ENCODE measurements at places on chromosomes 12 and 14.

- DNase-seq: no peak
Observed at GRCh38 chr12:105850103-105850968, 288.4 kb downstream of the NUAK1 start.

GRCh38 chr14:51084962-51085361, 9.9 kb downstream of the TRIM9 start:
- no peak for DNase-seq

DNA sequence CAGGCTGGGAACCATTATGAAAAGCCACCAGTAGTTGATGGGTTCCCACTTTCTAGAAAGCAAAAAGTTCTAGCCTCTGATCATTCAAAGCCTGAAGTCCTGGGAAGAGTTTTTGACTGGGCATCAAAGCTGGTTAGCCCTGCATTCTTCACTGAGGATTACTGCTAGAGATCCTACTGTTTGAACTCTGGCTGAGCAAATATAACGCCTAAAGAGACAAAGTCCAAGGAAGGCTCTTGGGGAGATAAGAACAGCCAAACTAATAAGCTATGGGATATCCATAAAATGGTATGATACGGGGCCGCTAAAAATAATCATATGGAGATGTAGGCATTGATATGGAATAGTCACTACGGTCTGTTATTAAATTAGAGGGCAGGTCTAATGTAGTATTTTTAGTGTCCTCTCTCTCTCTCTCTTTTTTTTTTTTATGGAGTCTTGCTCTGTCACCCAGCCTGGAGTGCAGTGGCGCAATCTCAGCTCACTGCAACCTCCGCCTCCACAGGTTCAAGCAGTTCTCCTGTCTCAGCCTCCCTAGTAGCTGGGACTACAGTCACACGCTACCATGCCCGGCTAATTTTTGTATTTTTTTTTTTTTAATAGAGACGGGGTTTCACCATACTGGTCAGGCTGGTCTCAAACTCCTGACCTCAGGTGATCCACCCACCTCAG, 35.5 kb downstream of the PLXNC1 start:
- DNase-seq: no peak

DNA sequence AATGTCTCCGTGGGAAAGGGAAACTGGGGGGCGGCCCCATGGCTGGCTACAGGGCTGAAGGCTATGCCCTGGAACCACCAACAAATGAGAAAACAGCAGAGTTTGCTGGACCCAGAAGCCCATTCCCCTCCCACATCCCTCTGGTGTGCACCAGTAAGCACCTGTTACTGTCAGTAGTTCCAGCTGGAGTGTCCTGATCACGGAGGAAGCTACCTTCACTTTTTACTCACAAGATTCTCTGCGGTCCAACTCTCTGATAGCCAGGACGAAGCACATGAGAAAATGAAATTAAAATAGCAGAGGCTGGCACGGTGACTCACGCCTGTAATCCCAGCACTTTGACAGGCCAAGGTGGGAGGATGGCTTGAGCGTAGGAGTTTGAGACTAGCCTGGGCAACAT, 22.7 kb upstream of the MEG3 start:
- no peak for DNase-seq

DNA sequence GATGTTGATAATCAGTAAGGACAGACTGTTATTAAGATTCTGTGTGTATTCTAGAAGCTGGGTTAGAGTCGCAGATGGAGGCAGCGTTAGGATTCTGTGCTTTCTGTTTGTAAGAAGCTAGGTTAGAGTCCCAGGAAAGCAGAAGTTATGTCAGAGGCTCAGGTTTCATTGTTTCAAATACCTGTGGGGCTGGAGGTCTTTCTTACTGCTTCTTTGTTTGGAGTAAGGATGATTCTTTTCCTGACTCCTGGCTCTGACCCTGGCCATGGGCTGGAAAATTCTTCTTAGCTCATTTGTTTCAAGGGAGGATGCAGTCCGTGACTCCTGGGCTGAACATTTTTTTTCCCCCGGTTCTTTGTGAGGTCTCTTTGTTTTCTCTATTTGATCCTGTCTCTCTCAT, 5.2 kb downstream of the MUCL1 start:
- DNase-seq: no peak

- DNase-seq: no peak
Observed at GRCh38 chr12:122855928-122856831, 20.9 kb downstream of the HIP1R start.

DNA sequence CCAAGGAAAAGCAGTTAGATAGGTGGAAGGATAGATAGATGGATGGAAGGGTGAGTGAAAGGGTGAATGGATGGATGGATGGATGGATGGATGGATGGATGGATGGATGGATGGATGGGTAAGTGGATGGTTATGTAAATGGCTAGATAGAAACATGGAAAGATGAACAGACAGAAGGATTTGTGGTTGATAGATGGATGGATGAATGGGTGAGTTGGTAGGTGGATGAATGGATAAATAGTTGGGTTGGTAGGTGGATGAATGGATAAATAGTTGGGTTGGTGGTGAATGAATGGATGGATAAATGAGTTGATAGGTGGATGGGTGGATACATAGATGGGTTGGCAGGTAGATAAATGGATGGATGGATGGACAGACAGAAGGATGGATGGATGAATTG, 30.3 kb upstream of the FAM222A start:
- DNase-seq: no peak

- no peak for DNase-seq
Observed at GRCh38 chr12:30691122-30691879, 4.4 kb downstream of the IPO8 start.

- DNase-seq: no peak
Observed at GRCh38 chr14:89757313-89757939, 197.1 kb downstream of the EFCAB11 start.

- no peak for DNase-seq
Observed at GRCh38 chr14:84432676-84433075, 1097.3 kb upstream of the FLRT2 start.

DNA sequence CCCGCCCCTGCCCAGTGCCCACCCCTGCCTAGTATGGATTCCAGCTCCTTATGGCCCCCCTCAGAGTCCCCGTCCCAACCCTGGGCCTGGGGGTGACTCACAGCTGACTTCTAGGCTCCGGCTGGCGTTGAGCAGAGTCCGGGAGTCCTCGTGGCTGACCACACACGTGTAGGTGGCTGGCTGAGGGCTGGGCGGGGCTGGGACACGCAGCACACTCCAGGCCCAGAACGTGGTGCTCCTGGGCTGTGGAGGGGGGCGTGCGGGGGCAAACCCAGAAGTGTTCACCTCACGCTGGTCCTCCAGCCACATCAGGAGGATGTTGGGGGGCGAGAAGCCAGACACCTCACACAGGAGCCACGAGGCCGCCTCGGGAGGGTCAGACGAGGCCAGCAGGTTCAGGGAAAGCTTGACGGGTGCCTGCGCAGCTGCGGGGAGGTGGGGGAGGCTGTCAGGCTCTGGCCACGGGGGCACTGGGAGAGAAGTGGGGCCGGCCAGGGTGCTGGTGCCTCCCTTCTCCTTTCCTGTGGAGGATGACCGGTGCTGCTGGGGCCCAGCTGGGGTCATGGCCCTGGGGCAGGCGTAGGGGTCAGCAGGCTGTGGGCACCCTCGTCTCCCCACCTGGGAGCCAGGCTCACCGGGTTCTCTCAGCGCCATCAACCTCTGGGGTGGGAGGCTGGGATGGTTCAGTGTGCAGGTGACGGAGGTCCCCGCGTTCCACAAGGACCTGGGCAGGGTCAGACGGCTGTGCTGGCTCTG, 314.1 kb downstream of the TMEM121 start:
- DNase-seq: no peak

DNA sequence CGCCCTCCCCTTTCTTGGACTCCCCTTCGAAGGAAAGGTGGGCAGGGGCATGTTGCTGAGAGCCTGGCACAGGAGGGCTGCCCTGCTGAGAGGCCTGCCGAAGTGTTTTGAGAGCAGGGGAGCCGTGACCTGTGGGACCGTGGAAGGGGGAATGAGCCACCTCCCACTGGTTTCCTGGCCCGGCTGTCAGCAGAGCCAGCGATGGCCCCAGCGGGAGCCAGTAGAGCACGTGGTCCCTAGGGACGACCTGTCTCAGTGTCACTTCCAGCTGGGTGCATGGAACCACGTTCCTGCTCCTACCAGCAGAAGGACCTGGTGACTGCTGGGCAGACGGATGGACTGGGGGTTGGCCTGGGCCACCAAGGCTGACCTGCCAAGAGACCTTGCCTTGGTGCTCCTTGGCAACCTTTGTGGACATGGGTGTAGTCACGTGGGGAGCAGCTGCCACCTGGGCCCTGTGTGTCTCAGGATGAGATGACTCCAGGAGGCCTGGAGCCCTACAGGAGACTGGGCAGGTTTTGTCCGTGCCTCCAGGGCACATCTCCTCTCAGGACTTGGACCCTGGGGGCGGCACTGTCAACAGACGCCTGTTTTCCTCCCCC, 34.6 kb downstream of the BEGAIN start:
- DNase-seq: no peak

DNA sequence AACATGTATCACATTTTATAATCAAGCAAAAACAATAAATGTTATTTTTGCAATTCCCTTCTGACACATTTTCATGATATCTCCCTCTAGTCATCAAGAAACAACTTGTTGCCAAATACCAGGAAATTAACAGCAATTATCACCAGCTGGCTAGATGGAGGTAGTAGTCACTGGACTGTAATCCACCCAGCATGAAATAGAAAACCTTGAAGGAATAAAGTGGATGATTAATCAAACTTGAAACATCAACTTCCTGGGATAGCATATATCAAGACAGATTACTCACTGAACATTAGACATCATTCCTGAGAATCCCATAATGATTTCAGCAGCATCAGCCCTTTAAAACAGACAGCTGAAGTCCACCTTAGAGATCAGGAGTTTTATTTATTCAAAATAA, 259.0 kb downstream of the CCDC59 start:
- DNase-seq: no peak

GRCh38 chr12:117842220-117842619, 126.6 kb downstream of the KSR2 start:
- DNase-seq: no peak

GRCh38 chr12:75103822-75104221, 105.8 kb downstream of the KCNC2 start:
- DNase-seq: no peak

DNA sequence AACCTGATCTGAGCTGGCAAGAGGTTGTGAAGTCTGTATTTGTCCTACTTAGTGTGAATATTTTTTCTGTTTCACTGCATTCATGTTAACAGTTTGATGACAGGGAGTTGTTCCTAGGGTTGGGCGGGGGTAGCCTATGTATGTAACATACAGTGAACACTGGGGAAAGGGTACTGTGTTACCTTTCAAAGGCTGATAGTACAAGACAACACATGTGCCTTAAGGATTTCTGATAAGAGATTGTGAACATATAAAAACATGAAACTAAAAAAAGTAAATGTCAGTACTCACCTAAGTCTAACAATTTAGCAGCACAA, 30.5 kb upstream of the GRIP1 start:
- no peak for DNase-seq

DNA sequence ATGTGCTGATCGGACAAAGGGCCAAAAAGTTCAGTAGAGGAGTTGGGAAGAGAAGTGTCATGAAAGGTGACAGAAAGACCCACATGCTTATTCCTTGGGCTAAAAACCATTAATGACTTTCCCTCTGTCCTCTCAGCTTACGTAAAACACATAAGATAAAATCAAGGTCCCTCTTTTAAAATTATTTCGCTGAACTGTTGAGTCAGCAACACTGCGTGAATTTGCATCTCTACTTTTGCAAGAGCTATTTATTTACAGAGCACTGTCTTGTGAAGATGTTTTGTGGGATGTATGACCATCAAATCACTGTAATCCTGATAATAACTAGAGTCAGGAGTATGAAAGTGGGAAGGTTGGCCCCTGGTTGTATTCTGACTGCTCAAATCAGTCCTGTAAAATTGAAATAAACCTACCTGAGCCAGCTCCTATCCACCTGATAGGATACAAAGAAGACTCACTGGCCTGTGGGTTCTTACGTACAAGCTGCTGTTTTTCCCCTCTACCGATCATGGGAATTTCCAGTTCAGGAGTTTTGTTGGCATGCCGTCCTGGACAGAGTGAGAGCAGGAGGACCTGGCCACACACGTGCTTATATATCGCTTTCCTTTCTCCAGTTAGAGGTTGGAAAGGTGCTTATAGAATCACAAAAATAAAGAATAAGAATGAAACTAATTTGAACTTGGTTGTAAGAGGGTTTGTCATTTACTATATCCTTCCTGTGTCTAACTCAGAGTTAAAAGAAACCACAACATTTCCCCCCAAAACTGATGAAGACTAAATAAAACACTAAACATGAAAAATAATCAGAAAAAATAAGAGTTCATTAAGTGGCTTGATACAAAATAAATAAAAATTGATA, 42.9 kb downstream of the IFNG-AS1 start:
- no peak for DNase-seq

DNA sequence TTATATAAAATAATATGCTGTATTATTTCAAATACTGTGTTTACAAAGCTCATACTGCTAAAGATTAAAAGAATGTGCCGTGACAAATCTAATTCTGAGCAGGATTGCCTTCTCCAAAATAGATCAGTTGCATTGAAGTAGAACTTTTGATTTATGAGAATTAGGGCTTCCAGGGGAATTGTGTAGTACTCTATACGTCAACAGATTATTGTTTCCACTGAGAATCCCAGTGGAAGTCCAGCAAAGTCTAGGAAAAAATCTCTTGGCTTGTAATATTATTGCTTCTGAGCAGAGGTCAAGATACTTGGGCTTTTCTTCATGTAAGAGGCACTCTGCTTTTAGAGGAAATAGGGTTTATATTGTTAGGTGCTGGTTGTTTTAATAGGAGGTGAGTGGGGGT, 133.9 kb downstream of the TRHDE start:
- no peak for DNase-seq

GRCh38 chr12:71152851-71153250, 4.9 kb downstream of the TSPAN8 start:
- DNase-seq: no peak

DNA sequence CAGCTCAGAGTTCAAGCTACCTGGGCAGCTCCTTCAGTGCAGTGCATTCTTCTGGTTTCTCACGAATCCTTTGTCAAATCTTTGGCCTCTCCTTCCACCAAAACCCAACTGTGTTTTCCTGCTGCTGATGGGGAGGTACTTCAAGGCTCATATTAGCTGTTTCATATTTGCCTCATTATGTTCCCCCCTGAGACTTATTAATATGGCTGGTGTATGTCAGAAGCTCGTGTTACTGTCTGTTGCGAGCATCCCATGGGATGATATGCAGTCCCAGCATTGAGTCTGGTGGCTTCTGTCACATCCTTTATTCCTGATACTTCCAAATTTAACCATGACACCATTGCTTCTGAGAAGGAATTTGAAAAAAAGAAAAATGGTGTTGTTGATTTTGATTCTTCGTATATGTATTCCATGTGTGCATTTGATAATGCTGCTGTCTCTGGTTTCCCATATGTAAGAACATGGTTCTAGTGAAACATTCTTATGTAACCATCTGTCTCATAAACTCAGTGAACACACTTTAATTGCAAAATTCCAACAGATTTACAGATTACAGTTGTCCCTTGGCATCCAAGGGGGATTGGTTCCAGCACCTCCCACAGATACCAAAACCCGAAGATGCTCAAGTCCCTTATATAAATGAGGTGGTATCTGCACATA, 149.1 kb downstream of the KICS2 start:
- DNase-seq: no peak

GRCh38 chr12:62722971-62723680, 211.8 kb downstream of the PPM1H start:
- DNase-seq: no peak

DNA sequence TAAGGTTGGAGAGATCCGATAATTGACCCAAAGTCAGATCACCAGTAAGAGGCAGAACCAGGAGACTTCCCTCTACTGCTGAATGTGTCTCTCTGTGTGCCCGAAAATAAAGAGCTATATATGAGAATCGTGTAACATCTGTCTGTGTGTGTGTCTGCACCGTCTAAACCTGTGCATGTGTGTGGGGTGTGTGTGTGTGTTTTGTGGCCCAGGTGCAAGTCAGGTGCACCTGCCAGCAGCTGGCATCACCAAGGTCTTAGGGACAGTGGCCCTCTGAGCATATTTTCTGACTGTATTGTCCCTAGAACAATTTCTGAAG, 24.7 kb upstream of the KRT78 start:
- DNase-seq: no peak
